ENCODE measurements at places on chromosomes 5 and 9.
A peak's percentile ranks its signal among the peaks of the same experiment; 100 is the strongest.

GRCh38 chr5:95996904-95997723 lies 35.5 kb upstream of the ELL2 start:
- no peak for DNase-seq

- no peak for DNase-seq
Observed at GRCh38 chr9:106481013-106481609, 381.9 kb upstream of the ZNF462 start.

DNA sequence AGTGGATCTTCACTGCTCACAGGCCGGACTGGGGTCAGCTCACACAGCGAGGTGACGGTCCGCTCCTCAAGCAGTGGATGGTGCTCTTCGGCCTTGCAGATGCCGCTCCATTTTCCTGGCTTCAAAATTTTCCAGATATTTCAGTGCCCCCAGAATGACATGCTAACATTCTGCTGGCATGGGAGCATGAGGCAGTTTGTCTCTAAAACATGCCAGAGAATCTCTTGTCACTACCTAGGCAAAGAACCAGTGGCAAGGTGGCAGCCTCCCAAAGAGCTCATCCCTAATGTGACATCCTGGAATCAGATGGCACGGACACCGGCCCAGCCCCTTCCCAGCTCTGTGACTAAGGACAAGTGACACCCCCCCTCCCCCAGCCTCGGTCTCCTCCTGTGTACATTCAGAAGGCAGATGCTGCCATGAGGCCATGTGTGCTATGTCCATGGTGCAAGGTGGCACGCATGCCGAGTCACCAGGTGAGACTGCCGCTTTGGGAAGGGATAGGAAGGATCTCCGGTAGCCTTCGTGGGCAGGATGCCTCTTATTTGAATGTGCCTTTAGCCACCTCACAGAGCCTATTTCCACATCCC lies 2.7 kb downstream of the S1PR3 start:
- DNase-seq, result no peak

- DNase-seq, result no peak
Observed at GRCh38 chr9:87148331-87149104, 201.2 kb upstream of the GAS1 start.

DNA sequence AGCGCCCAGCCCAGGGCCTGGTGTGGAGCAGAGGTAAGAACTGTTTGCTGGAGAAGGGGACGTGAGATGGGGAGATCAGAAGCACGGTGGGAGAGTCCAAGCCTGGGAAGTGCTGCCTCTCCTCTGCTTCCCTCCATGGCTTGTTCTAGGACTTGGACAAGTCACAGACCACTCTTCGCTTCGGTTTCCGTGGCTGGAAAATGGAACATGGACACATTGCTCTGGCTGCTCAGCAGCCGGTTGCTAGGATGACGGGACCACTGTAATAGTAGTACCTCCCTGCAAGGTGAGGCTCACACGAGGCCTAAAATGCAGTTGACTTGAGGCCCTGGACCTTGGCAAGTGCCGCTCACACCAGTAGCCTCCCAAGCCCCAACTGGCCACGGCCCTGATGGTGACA lies 175.8 kb upstream of the FSTL4 start:
- DNase-seq, result no peak

DNA sequence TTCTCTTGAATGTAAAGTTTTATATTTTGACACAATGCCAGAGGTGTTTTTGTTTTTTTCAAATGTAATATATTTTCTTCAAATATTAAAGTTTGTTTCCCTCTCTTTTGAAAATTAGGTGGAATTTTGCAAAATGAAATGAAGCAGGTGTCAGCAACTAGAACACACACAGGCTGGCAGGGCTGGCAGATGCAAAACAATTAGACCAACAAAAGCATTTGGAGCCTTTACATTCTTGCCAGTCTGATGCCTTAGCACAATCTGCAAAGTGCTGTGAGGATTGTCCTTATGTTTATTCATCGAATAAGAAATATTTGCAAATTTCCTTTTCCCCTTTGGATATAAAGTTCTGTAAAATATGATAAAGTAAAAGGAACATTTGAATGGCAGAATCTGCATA lies 1063.9 kb downstream of the CDH9 start:
- no peak for DNase-seq

DNA sequence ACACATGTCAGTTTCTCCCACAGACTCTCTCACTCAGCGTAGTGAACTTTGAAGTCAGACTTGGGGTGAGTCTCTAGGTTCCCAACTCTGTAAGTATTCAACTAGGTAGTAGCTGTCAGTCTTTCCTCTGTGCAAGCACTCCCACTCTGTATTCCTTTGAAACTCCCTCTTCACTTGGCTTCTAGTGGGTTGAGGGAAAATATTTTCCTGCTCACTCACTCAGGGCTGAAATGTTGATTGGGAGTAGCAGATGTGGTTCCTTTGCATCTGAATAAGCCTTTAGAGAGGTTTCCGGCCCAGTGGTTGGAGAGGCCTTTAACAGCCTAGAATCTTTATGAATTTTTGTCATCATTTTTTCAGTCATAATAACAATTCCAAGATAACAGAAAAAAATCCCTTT lies 18.1 kb upstream of the ARRDC3 start:
- no peak for DNase-seq

GRCh38 chr5:80251636-80252035 lies 4.2 kb downstream of the SERINC5 start:
- DNase-seq, result no peak

GRCh38 chr5:76790632-76791290 lies 28.1 kb upstream of the F2RL1 start:
- no peak for DNase-seq

GRCh38 chr5:34657274-34657921 lies 1.3 kb downstream of the RAI14 start:
- no peak for DNase-seq

- DNase-seq, result no peak
Observed at GRCh38 chr9:93979721-93980120, 24.6 kb upstream of the BARX1 start.

DNA sequence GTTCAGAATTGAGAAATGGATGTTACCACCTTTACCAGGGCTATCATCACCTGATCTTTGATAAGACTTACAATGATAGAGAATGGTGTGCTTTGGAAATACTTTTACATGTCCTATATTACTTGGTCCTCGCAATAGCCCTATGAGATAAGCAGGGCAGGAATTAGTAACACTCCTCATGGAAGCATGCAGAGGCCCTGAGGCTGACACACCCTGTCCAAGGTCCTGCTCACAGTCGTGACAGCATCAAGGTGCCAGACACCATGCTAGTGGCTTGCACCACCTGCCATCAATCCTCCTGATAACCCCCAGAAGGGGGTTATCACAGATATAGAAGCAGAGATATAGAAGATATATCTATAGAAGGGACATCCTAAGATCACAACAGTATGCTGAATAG lies 216.8 kb upstream of the TBC1D2 start:
- no peak for DNase-seq

DNA sequence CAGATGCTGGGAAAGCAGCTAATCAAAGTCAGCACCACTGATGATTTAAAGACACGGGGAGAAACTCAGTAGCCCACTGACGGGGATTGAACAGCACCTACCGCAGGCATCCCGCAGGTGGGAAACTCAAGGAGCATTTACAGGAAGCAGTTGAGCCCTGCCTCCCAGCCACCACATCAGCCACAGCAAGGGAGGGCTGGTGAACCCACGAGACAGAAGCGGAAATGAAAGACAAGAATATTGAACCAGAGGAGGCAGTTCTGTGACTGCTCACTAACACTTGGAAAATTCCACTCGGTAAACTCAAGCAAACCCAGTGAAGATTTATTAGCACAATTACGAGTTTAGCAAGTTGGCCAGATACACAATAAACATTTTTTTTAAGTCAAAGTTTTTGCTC lies 10.6 kb upstream of the FAM163B start:
- peak; percentile 12 for DNase-seq

DNA sequence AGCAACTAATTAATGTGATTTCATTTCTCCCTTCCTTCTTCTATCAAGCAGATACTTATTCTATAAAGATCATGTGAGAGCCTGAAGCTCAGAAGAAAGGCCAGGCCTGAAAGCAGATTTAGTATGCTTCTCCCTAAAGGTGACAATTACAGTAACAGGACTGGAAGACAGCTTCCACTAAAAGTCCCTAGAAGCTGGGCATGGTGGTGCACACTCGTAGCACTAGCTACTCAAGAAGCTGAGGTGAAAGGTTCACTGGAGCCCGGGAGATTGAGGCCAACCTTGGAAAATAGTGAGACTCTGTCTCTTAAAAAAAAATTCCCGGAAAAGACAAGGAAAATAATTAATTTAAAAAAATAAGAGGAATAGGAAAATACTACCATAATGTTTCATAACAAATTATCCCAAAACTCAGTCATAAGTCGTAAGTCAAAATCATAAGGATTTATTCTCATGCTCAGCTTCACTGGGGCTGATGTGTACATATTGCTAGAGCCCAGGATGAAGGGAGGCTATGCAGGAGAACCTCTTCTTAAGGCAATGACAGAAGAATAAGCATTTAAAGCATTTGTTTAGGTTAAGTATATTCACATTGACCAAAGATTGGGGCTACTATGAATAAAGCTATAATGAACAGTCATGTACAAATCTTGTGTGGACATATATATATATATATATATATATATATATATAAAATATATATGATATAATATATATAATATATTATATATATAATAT lies 210.8 kb upstream of the SMARCA2 start:
- DNase-seq, result no peak

DNA sequence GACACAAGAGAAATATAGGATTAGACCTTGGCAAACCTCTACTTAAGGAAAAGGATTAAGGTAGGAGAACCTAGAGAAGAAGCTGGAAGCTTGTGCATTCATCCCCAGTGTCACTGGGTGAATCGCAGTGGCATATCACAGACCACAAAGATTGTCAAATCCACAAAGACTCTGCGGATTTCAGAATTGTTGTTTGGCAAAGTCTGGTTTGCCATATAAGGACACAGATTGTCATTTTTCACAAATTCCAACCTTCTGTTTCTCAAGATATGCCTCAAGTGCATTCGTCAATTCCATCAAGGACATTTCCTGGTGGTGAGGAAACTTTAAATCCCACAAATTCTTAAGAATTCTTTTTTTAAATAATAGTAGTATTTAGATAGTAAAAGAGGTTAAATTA lies 395.1 kb upstream of the PAPPA start:
- DNase-seq, result no peak

DNA sequence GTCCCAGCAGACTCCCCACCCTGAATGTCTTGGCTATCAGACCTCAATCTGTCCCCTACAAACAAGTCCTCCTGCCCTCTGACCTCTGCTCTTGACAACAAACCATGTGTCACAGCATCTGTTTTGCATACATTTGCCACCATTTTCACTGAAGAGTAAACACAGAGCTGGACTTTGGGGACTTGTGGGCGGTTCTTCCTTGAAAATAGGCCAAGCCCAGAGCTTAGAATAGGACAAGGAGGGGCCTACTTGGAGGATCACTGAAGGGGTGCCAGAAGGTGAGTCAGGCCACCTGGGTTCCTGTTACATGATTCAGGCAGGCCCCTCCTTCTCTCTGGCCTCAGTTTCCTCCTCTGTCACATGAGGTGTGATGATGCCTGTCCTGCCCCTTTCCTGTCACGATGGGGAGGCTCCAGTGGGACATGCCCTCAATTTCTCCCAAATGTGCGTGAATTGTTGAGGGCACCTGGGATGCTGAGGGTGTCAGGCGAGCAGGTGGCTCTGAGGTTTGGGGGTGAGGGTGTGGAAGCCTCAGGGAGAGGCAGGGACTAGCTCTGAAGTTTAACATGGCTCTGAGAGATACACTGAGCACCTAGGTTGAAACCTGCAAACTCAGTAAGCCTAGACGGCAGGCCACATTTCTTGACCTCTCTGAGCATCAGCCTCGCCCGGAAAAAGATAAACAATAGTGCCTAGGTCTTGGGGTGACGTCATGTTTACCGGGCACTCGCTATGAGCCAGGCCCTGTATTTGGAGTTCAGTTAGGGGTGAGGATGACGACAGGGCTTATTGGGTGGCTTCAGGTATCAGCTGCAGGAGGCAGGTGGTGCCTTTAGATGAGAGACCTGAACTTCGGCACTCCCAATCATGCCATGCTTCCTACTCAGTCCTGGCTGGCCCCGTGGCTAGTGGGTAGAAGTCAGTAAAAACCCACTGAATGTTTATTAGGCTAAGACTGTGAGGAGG lies 107.6 kb upstream of the PITX1 start:
- no peak for DNase-seq

DNA sequence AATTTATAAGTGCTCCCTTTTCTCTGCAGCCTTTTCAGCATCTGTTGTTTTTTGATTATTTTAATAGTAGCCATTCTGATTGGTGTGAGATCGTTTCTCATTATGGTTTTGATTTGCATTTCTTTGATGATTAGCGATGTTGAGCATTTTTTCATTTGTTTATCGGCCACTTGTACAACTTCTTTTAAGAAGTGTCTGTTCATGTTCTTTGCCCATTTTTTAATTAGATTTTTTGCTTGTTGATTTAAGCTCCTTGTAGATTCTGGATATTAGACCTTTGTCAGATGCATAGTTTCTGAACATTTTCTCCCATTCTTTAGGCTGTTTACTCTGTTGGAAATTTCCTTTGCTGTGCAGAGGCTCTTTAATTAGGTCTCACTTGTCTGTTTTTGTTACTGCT lies 46.3 kb downstream of the FYB1 start:
- no peak for DNase-seq

GRCh38 chr9:19149230-19149629 lies 21.9 kb upstream of the PLIN2 start:
- DNase-seq, result no peak

DNA sequence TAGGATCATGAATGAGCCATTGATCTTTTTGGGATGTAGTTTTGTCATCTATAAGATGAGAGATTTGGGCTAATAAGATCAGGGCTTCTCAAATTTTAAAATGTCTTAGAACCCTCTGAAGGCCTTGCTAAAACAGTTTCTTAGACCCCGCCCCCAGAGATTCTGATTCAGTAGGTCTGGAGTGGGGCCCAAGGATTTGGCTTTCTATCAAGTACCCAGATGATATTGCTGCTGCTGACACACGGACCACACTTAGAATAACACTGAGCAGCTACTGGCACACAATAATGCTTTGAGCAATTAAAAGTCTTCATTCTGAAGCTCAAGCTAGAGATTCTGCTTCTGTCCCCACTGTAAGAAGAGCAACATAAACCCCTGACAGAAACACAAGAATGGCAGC lies 216.7 kb downstream of the SMARCA2 start:
- no peak for DNase-seq

GRCh38 chr9:77912895-77913693 lies 118.5 kb downstream of the GNAQ start:
- no peak for DNase-seq

- no peak for DNase-seq
Observed at GRCh38 chr5:10009802-10010201, 239.9 kb downstream of the ATPSCKMT start.

- DNase-seq, result no peak
Observed at GRCh38 chr9:136527721-136528710, 17.8 kb downstream of the NOTCH1 start.
